Mucosa of descending colon (tissue), 3 donors: ENCODE measurements at places on chromosomes 11 and 22. TPM values are rescaled to one million over a fixed set of nuclear protein-coding genes. Genes with fewer than 3 reads are reported as not detected.

Gene HINFP
- 58.1 TPM for total RNA-seq

Gene LZTR1
- total RNA-seq = 42.9 TPM

Gene LGR4
- total RNA-seq = 81.9 TPM

Gene ANGPTL5
- 0.46 TPM for total RNA-seq

Gene DTX4
- total RNA-seq = 53.8 TPM

Gene CNIH2
- 1.0 TPM for total RNA-seq

DNA sequence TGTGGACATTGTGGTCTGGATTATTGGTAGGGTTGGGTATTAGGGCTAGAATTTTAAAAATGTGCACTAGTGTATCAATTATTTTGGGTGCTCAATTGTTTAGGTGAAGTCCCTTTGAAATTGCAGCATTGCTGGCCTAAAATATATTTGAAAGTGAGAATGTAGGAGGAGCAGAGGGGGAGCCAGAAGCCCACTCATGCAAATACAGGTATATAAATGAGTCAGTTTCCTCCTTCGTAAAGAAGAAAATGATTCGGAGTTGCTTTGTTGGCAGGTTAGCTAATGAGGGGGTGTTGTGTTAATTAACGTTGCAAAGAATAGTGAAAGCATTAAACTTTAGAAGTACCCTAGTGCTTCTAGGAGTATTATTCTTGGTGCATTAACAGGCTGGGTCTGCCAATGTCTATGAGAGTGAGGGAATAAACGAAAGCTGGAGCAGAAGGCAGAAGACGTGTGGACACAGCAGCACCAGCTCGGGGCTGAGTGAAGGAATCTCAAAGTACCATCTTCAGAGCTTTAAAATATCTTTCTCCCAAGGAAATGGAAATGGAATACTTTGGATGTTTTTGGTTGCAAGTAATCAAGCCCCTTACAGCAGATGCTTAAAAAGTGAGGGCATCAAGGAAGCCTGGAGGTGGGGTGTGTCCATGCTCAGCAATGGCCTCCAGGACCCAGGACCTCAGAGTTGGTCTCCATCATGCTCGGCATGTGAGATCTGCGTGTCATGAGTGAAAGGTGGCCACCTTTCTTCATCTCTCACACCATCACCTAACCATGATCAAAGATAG is 522.9 kb downstream of the NTM start:
- no peak for DNase-seq

DNA sequence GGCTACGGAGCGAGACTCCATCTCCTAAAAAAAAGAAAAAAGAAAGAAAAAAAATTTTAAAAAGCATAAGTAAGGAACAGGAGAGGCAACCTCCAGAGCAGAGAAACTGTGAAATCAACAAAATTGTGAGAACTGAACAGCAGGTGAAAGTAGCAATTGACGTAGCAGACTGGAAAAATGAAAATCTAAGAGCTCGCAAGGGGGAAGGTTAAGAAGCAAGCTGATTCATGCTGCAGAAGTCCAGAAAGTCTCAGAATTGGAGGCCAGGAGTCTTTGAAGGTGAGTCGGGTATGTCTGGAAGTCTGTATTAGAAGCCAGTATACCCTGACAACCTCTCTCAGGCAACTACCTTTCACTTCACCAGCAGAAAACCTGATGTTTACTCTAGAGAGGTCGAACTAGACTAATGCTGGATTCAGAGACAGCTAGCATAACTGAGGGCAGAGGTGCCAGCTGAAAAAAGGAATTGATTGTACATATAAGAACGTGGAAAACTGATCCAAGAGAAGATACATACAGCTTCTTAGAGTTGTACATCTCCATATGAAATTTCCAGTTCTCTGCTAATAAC is 161.5 kb downstream of the WNT11 start:
- no peak for DNase-seq

DNA sequence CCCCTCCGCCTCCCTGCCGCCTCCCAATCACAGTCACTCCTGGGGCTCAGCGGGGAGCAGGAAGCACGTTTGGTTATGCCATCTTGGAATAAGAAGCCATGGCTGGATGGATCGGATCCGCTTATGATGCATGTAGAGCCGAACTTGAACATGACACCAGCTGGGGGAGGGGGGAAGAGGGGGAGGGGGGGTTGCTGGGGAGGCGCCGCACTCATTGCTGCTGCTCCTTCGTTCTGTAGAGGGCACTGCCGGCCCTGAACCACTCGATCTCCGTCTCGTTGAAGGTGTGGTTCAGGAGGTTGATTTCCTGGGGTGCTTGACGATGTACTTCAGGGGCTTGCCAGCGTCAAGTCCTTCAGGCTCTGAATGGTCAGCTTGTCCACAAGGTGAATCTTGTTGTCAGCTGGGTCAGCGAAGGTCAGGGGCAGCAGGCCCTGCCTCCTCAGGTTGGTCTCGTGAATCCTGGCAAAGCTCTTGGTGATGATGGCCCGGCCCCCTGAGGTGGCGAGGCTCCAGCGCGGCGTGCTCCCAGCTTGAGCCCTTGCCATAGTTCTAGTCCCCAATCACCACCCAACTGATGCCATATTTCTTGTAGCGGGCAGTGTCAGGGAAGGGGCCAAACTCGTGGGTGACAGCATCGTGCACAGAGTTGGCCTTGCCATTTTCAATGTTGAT is 476.9 kb upstream of the ISX start:
- DNase-seq = no peak

DNA sequence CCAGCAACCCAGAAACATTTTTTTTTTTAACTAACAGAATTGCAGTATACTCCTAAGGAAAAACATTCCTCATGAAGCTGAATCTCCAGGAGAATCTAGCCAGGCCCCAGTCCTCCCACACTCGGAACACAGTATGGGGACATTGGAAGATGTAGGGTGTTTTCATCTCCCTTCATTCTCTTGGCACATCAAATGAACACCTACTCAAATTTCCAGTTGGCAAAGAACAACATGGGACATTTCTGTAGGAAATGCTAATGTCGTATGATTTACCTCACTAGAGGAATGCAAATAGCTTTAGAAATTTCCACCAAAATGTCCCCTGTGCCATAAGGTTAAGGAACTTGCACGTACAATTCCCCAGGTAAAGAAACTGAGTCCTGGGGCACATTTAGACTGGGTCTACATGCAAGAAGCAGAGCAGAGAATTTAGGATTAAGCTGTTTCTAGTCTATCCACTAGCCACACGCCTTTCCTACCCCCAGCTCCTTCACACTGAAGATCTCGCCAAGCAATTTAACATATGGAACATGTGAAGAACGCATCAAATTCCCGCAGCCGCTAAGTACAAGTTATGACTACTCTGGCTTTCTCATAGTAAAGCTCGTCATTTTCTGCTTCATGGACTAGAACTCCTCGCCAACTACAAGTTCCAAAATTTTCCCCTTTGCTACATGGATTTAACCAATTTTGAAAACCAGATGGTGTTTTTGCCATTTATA is 2.9 kb upstream of the CADM1 start:
- DNase-seq = no peak

GRCh38 chr22:36510966-36511881 is 4.4 kb upstream of the FOXRED2 start:
- peak; percentile 60 for DNase-seq

- peak; percentile 73 for DNase-seq
These were observed 16.7 kb downstream of the BCL9L start for GRCh38 chr11:118908901-118909618.

DNA sequence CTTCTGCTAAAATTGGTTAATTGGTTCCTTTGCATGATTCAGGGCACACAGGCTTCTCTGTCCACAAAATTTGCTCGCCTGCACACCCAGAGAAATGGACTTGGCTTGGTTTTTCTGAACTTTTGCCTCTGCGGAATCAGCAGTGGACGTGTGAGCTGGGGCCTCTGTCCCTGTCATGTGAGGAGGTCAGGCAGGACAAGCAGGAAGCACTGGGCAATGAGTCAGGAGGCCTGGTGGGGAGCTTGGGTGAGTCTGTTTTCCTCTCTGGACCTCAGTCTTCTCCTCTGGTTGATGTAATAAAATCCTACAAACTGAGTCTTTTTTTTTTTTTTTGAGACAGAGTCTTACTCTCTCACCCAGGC is 10.4 kb upstream of the CELSR1 start:
- DNase-seq = no peak

GRCh38 chr11:74018331-74019005 is 9.6 kb upstream of the UCP3 start:
- DNase-seq = peak; percentile 95

DNA sequence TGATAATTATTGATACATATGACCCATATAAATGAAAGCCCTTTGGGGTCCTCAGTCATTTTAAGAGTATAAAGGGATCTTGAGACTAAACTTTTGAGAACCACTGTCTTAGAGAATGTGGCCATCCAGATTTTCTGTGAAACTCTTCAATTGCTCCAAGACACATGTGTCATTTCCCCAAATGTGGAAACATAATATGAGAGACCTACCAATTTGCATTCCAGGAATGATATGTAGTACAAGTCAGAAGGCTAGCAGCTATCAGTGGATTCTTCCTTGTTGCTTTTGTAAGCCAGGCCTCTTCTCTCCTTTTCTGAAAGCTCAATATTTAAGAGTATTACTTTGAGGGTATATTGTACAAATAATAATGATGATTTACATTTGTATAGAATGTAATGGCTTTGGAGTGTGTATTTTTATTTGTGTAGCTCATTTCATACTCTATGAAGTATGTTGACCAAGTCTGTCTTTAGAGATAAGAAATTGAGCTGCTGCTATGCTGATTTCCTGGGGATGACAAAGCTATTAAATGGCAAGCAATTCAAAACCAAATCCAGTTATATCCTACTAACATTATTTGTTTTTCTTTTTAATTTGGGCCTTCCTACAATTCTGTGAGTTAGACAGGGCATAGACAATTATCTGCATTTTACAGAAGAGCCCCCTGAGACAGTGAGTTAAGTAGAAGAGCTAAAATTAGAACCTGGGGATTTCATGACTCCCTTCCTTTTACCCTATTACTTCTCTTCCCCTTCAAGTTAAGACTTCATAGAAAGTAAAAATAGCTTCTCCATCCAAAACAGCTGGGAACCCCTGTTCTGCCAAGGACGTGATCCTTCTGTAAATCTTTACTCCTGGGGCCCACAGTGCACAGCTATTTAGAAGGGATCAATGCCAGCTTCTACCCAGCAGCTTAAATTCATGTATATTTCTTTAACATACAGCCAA is 131.9 kb downstream of the WNT11 start:
- no peak for DNase-seq

- DNase-seq = peak; percentile 35
These were observed 368.3 kb downstream of the SHANK2 start for GRCh38 chr11:70883973-70884623.

DNA sequence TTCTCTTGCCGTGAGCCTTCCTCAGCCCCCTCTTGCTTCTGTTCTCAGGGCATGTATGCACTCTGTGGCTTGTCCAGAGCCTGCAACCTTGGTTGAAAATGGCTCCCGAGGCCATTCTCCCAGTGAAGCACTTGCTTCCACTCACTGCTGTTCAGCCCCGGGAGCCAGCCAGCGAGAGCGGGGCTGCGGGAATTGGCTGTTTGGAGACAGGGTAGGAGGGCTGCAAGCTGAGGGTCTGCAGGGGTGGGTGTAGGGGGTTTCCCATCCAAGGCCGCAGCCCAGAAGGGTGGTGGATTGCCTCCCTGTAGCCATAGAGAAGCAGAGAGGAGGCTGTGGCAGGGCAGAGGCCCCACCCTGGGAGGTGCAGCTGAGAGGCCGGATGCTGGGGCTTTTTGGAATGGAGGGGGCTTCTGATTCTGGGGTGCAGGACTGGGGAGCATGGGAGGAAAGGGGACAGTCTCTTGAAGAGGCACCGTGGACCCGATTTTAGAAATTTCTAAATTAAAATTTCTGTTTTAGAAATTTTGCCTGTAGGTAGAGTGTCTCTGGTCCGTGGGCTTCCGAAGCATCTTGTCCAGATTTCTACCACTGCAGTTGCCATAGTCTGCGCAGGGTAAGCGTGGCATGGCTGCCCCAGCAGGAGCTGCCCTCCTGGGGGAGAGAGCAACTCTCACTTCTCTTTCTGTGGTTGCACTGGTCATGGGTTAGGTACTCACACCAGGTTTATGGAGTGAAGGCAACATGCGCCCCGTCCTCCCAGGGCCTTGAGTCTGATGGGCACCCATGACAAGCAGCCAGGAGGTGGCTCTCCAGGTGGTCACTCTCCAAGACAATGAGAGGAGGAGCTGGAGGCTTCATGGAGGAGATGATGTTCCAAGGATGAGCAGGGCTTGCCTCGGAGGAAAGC is 100.2 kb downstream of the TBC1D22A start:
- no peak for DNase-seq

- DNase-seq = no peak
These were observed 9.5 kb downstream of the PHOX2A start for GRCh38 chr11:72234514-72234830.
